G401 (cell line): ENCODE measurements at places on chromosomes 1 and 21. TPM values are rescaled to one million over a fixed set of nuclear protein-coding genes. Genes with fewer than 3 reads are reported as not detected.
A peak's percentile ranks its signal among the peaks of the same experiment; 100 is the strongest.

GRCh38 chr1:31413405-31414001 lies 490 bp downstream of the SERINC2 start:
- peak; percentile 17 for DNase-seq

GRCh38 chr1:201708085-201708512 lies 120.9 kb upstream of the IPO9 start:
- DNase-seq: no peak

DNA sequence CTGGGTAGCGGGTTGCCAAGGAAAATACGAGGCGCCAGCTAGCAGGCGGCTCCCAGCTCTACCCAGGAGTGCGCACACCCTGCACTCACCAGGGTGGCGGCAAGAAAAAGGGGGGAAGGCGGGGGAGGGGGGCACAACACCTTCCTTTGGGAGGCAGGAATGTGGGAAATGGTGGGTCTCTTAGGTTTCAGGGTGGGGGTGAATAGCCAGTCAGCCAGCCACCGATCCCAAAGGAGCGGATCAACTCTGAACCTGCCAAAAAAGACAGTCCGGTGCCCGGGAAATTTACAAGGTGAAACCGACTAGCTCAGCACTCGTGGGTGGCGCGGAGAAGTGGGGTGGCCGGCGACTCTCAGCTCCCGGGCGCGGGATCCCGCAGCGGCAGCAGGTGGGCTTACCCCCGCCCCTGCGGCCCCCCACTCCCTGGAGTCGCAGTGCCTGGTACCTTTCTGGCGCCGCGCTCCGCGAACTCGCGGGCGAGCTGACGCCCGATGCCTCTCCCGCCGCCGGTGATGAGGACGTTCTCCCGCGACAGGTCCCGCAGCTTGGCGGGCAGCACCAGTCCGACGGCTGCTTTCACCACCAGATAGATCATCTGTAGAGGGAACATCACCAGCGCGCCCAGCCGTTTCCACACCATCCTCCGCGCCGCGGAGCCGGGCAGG lies 1.2 kb downstream of the DHRS3 start:
- DNase-seq: no peak

C2CD2 gene
- total RNA-seq: 14.7 and 16.3 TPM in 2 replicates

CACNA1E gene
- total RNA-seq: not detected in 2 replicates
